Colonic mucosa (tissue), 4 donors: ENCODE measurements at places on chromosomes 1 and 21. TPM values are rescaled to one million over a fixed set of nuclear protein-coding genes. Genes with fewer than 3 reads are reported as not detected.
A peak's percentile ranks its signal among the peaks of the same experiment; 100 is the strongest.

- no peak for DNase-seq
Observed at GRCh38 chr1:8461351-8462110, 143.6 kb downstream of the SLC45A1 start.

DNA sequence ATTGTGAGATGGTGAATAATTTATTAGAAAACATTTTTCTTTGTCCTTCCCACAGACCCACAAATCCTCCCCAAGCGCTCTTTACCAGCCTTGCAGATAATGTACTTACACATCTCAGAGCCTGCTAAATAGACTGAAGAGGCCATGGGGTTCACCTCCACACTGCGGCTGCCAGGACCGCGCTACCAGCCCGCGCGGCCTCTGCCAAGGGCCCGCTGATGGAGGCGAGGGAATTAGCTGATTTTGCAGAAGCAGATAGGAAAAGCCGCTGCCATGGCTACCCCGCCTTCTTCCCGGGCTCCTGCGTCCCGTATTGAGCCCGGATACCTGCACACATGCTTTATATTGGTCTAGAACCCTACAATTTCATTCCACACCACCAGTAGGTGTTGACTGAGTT lies 248.0 kb upstream of the FOXD3 start:
- no peak for DNase-seq

DNA sequence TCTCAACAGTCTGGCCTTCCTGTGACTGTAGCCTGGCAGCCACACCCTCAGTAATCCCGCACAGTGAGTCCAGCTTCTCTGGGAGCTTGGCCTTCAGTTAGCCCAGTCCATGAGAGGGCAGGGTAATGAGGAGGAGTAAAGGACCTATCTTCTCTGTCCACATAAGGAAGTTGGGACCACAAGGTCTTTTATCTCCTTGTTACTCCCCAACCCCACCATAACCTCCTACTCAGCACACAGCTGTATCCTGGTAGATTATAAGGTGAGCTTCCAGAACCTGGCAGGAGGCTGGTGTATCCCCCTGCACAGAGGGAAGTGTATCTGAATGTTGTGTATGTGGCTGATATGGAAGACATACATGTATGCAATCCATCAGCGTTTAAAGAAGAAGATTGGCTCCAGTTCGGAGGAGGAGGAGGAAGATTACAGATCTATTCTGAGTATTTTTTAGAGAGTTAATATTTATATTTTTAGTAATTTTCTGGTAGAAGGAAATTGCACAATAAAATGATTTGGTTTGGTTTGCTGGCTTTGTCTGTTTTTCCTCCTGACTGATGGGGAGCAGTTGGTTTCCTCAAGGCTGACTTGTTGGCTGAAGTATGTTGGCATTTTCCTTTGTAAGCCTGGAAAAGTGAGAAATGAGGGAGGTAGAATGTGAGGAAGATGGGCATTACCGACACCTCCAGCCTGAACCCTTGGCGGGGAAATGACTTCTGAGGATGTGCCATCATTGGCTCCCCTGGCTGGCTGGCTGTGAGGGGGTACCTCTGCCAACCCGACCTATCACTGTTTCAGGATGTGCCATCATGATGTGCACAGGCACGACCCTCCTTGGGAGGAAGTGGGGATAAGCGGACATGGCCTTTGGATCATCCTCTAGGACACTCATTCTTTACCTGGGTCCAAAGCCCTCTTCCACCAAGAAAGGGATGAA lies 5.0 kb downstream of the C1orf226 start:
- DNase-seq: no peak

- DNase-seq: no peak
Observed at GRCh38 chr1:186848509-186849130, 19.9 kb downstream of the PLA2G4A start.

DNA sequence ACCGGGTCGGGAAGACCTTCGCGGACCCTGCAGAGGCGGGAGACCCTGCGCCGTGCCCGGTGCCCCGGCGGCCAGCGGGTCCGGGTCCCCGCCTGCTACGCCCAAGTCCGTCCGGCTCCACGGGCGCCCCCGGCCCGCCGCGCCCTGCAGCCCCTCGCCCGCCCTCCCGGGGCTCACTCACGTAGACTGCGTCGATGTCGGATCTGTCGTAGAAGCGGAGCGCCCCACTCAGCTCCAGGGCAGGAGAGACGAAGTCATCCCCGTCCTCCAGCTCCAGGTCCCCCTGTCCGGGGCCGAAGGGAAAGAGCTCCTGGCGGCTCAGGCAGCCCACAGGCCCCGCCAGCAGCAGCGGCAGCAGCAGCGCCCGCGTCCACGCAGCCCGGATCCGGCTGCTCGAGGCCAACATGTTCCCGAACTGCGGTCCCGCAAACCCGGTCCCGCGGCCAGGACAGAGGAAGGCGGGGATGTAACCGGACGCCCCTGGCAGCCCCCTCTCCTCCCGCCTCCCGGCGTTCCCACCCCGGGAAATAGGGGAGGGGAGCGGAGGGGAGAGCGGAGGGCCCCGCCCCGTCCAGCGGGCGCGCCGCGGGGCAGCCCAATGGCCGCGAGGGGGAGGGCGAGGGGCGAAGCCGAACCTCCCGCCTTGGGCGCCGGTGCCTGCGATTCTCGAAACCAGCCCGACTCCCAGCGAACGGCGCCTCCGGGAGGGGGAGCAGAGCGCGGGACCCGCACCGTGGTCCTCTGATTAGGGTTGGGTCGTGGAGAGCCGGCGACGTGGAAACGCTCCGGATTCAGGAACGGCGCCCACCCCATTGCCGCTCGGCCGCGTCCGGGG lies at the start of gene NID1:
Gene NID1, minus strand, starts transcription at position 417 of the 835 bp plus-strand sequence. Its CDS starts 11 bp downstream, at position 406.
- DNase-seq: peak; percentile 56

DNA sequence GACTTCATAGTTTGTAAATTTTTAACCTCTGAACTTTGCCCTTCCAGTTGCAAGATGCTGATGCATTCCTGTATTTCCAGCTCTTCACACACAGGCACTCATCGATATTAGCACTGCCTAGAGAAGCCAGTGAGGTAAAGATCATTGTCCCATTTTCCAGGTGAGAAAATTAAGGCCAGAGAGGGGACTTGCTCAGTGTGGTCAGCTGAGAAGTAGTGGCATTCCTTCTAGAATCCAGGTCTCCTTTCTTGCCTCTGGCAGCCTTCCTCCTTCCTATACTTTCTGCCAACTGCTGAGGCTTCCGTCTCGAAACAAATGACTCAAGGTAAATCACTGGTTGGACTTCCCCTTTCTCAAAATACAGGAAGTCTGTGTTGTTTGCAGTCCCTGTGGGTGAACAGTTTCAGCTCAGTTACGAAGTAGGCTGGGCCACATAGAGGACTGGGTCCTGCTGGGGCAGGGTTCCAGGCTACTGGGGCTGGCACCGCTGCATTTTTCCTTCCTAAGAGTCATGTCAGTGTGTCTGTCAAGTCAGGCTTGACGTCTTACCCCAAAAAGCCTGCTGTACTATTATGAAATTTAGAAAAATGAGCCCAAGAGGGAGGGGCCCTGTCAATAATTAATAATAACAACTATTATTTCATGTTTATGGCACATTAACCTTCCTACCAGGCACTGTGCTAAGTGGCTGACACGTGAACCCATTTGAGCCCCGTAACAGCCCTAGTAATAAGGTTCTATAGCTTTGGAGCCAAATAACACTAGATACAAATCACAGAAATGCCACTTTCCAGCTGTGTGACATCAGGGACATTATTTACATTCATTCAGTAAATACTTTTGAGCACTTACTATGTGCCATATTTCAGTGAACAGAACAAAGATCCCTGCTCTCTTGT lies 16.6 kb upstream of the RNF19B start:
- peak; percentile 77 for DNase-seq

DNA sequence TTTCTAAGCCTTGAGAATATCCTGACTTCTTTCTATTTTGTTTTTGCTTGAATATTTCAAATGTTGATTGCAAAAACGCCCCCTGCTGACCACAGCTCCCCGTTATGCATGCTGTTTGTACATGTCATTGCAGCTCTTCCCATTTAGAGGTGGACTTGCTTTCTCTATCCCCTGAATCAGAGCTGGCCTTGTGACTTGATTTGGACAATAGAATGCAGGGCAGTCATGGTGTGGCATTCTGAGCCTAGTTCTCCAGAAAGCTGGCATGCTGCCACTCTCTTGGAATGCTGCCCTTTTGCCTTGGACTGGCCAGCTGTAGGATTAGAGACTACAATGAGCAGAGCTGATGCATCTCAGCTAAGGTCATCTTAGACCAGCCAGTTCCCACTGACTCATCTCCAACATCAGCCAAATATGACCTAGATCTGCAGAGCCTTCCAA lies 1561.5 kb downstream of the MRPL39 start:
- peak; percentile 27 for DNase-seq

DNA sequence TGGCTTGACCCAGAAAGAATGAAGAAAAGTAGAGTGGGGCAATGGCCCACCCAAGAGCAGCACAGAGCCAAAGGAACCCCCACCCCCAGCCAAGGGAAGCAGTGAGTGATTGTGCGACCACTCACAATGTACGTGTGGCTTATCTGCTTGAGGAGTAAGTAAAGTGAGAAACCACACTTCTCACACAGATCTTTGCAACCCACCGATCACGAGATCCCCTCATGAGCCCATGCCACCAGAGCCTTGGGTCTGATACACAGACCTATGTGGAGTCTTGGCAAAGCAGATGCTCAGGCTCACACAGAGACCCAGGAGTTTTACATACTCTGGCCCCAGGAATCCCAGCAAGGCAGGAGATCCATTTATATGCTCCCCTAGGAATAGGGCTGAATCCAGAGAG lies 14.0 kb upstream of the SLC9C2 start:
- DNase-seq: no peak

- no peak for DNase-seq
Observed at GRCh38 chr1:14148526-14148925, 448.5 kb downstream of the PRDM2 start.

DNA sequence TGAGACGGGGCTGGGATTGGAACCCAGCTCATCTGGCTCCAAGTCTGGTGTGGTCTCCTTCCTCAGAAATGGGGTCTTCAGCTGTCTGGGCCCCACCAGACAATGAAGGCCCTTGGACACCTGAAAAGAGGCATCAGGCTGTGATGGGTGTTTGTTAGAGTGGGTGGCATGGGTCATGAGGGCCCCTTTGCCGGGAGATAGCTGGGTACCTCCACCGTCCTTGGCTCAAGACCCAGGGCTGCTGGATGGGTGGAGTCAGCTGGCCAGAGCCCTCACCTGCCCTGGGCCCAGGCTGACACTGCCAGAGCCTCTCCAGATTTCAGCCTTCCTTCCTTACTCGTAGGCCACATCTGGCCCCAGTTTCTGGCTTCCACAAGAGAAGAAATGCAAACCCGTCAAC lies 13.4 kb upstream of the TTC22 start:
- no peak for DNase-seq

Gene CFHR4
- total RNA-seq: not detected

Gene RABGGTB
- total RNA-seq: 58.3 TPM

Gene ZFP69B
- 1.9 TPM for total RNA-seq

Gene CRYZL1
- total RNA-seq: 31.5 TPM

Gene IFI44L
- 2.1 TPM for total RNA-seq

Gene RGS1
- total RNA-seq: 21.3 TPM

Gene S100A7
- not detected for total RNA-seq

Gene LCE3E
- not detected for total RNA-seq
